Activated CD8-positive, alpha-beta memory T cell treated with anti-CD3 and anti-CD28 coated beads for 48 hours (primary cell): ENCODE measurements at places on chromosomes 11 and 22.

GRCh38 chr11:122240638-122241037 is 124.6 kb upstream of the BLID start:
- no peak for DNase-seq

- no peak for DNase-seq
Measured at GRCh38 chr11:324156-324555, 3.5 kb upstream of the IFITM3 start.

DNA sequence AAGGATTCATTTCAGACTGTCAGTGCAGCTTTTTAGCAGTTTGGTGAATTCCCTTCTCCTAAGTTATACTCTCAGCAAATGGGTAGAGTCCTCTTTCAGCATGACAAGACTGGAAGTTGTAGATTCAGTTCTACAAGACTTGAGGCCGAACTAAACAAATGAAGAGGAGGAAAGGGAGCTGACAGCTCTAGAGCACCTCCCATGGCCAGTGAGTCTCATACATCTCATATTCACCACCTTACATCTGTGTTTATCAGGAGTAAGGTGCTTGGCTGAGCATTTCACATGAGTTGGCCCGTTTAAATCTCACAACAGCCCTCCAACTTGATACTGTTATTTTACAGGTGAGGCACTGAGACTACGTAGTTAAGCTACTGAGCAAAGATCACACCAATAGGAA is 30.4 kb downstream of the SEZ6L start:
- DNase-seq: no peak

- no peak for DNase-seq
Measured at GRCh38 chr22:25109878-25110595, 89.6 kb upstream of the CRYBB3 start.

DNA sequence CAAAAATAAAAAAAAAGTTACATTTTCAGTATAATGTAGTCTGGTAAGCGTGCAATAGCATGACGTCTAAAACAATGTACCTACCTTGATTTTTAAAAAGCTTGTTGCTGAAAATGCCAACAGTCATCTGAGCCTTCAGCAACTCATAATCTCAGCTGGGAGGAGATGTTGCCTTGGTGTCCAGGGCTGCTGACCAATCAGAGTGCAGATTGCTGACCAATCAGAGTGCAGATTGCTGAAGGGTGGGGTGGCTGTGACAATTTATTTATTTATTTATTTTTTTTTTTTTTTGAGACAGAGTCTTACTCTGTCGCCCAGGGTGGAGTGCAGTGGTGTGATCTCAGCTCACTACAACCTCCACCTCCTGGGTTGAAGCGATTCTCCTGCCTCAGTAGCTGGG is 17.8 kb downstream of the ZBED4 start:
- no peak for DNase-seq

GRCh38 chr11:66920978-66921784 is 37.0 kb downstream of the PC start:
- no peak for DNase-seq

- DNase-seq: no peak
Measured at GRCh38 chr11:43282607-43283440, 29.0 kb upstream of the API5 start.

- DNase-seq: no peak
Measured at GRCh38 chr22:22717664-22718063, 73.2 kb downstream of the GGTLC2 start.

DNA sequence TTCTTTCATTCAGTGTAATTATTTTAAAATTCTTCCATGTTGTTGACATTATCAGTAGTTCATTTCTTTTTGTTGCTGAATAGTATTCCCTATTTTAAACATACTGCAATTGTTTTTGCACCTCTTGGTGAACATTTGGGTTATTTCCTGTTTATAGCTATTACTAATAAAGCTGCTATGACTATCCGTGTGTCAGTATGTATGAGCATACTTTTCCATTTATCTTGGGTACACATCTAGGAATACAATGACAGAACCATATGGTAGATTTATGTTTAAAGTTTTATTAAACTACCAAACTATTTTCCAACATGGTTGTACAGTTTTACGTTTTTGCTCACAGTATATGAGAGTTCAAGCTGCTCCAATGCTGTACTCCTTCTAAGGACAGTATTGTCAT is 22.0 kb upstream of the FIBIN start:
- DNase-seq: no peak

- DNase-seq: no peak
Measured at GRCh38 chr11:109326781-109327180, 95.2 kb upstream of the C11orf87 start.

GRCh38 chr11:113419454-113420003 is 31.9 kb downstream of the ANKK1 start:
- DNase-seq: no peak

DNA sequence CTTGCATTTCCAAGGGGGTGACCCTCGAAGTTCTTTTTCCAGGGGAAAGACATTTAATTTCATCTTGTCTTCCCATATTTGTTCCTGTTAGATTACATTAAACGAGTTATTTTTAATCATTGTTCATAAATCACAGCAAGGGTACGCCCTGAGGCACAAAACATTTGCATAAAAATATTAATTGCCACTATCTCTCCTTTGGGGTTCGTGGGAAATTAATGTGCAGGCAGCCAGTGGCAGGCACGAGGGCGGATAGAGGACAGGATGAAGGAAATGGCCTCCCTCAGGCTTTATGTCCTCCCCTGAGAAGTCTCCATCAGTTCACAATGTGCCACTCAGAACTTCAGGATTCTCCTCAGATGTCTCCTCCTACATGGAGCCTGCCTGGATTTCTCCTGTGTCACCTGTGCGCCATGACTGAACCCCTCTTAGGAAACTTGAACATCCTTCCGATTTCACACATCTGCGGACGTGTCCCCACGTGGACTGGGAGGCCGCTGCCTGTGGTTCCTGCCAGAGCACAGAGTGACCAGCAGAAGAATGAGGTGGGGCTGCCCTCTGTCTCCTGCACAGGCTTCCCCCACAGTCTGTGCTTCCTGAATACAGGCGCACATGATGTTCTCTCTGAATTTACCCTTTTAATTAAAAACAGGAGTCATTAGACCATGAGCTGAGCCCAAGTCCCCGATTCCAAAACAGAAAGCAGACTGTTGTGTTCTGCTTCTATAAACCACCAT is 1085.9 kb downstream of the TBC1D22A start:
- no peak for DNase-seq

GRCh38 chr11:31433851-31434250 is 64.2 kb downstream of the DNAJC24 start:
- DNase-seq: no peak

DNA sequence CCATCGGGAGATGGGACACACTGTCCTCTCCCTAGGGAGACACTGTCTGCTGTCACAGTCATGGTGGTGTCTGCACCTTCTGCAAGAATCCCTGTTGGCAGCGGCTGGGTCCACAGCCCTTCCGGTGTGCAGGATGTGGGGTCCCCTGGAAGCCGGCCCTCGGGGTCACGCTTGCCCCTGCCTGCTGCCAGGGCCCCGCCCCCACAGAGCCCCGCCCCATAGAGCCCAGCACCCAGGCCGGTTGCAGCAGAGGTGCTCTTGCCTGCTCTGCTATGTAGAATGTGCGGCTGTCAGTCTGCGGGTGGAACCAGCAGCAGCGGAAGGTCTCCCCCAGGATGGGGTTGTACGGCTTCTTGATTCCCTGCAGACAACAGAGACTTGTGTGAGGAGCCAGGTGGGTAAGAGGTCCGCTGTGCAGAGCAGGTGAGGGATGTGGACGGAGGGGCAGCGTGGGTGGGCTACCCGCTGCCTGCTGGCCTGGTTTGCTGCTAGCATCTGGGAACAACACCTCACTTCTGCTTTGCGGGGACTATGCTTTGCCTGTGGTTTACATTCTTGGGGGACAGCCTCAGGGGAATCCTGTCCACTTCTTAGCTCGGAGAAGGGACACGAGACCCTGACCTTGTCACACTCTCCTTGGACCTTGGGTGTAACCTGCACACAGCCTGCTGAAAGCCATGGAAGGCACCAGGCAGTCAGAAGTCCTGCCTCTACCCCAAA is 44.9 kb upstream of the CARS1 start:
- DNase-seq: no peak

DNA sequence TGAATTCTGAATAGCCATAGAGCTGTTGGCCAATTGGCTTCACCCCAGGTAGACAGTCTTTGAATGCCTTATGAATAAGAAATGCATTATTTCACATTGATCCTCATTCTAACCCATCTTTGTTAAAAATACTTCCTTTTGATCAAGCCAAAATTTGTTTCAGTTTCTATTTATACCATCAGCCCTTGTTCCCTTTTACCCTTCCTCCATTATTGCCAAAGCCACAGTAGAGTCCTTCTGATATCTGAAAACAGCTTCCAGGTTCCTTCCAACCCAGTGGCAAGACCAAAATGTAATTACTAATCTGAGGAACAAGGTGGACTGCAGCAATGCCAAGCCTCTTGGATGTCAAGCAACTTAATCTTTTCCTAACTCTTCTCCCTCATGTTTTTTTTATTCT is 458.8 kb downstream of the BUD13 start:
- no peak for DNase-seq

DNA sequence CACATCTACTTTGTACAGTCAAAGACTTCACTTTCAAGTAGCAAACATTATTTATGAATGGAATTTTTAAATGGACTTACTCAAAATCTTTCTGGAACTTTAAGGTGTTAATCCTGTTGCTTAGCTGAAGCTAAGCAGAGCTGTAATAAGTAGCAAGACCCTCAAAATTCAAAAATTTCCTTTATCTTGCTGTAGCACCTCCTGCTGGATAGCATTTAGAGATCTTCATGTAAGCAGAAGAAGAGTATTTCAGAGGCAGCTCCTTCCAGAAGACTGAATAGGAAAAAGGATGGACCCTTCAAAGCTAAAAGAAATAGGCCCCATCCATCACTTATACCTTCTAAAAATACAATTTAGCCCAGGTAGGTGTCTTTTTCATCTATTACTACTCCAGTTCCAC is 3.4 kb downstream of the PHF21A start:
- DNase-seq: no peak

DNA sequence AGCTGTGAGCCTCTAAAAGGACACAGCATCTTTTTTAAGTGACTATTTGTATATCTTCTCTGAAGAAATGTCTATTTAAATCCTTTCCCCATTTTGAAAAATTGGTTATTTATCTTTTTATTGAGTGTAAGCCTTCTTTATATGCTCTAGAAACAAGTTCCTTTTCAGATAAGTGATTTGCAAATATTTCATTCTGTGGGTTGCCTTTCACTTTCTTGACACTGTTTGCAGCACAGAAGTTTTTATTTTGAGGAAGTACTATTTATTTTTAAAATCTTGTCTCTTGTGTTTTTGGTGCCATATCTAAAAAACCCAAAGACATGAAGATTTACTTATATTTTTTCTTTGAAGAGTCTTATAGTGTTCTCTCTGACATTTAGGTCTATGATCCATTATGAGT is 40.1 kb upstream of the LYVE1 start:
- DNase-seq: no peak

DNA sequence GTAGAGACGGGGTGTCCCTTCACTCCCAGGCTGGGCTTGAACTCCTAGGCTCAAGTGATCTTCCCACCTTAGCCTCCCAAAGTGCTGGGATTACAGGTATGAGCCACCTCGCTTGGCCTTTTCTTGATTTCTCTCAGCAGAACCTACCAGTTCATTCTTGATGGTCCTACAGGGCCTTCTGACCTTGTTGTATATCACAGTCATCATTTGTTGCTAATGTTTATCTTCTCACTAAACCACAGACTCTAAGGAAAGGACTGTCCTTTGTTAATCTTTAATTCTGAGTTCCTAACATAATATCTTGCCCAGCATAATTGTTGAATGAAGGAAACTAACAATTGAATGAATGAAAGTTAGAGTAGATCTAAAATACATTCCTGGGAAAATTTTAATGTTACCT is 22.0 kb upstream of the ZC3H12C start:
- no peak for DNase-seq

DNA sequence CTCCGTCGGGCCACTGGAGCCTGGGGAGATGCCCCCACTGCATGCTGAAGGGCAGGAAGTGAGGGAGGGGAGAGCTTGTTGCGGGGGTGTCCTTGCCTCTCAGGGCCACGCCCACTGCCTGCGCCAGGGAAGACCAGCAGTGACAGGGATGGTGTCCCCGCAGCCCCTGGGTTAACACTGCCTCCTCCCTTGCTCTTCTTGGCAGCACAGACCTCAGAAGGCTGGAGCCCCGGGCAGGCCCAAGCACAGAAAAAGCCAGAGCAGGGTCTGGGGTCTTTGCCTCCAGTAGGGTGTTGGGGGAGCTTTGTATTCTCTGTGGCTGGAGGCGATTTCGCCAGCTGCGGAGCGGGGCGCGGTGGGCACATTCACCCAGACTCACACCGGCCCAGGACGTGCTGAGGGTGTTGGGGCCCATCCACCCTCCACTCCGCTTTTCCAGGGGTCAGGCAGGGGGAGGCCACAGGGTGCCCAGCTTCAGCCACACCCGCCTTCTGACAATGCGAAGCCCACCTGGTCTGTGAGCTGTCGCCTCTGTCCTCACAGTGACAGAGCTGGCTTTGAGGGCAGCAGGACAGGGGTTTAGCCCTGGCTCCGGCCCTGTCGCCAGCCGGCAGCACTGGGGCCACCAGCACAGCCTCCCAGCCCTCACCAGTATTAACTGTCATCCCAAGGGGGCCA is 83.7 kb downstream of the CDKN1C start:
- DNase-seq: no peak

GRCh38 chr11:131561972-131562371 is 191.6 kb downstream of the NTM start:
- no peak for DNase-seq

- no peak for DNase-seq
Measured at GRCh38 chr22:20174785-20175596, 24.1 kb upstream of the CCDC188 start.
